ENCODE measurements at places on chromosomes 3 and 15.

- no peak for DNase-seq
These were observed 87.4 kb downstream of the ADAMTS9 start for GRCh38 chr3:64600246-64600950.

DNA sequence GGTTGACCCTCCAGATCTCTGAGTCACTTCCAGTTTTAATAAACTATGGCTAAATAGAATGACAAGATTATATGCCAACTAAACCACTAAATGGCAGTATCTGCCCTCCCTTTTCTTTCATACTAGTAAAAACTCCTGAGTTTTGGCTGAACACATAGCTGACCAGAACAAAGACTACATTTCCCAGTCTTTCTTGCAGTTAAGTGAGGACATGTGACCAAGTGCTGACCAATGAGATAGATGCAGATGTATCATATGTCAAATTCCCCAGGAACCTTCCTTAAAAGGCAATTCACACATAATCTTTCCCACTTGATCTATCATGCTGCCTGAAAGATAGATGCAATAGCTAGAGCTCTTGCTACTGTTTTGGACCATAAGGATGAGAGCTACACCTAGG is 191.3 kb downstream of the SHOX2 start:
- no peak for DNase-seq

DNA sequence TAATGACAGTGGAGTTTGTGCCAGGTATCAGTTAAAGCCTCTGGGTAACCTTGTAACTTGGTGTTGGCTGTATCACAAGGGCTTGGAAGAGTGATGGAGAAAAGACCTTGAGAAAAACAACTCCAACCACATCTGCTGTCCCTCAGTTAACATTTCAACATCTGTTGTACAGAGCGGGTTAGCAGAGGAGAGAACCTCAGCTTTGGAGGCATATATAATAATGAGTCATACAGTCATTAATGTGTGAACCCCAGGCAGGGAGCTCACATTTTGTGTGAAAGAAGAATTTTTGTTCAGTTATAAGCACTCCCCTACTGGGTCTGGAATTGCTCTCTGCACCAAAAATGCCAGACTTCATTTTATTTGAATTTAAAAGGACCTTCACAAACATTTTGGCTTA is 439.5 kb downstream of the PDCD6IP start:
- no peak for DNase-seq

GRCh38 chr3:1532935-1533606 is 440.2 kb downstream of the CNTN6 start:
- DNase-seq, result no peak

DNA sequence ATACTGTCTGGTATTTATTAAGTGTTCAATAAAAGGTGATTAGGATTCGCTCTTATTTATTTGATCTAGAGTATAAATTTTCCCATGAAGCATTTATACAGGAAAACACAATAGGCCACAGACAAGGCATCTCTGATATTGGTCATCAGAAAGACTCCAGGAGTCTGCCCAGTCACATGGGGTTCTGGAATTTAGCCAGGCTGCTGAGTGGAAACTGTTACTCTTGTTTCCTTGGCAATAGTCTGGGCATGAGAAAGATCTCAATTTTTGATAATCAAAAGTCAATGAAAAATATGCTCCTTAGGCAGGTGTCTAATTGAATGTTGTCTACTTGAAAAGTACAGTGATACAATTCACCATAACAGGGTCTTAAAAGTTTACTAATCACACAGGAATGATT is 161.2 kb downstream of the FRMD5 start:
- DNase-seq, result no peak

DNA sequence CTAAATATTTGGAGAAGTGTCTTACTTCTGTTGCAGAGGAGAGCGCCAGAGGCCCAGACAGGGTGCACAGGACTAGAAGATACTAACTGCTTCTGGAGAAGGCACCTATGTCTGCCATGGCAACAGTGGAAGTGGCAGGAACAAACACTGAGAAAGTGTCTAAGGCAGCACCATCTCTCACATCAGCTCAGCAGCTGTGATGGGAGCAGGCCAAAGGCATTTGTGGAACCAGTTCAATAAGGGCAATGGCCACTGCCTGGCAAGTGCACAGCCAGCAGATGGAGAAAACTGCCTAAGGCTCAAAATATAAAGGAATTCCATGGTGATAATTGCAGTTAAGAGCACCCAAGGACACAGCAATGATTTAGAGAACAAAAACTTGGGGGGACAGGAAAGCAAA is 563.0 kb upstream of the CCDC54 start:
- no peak for DNase-seq

DNA sequence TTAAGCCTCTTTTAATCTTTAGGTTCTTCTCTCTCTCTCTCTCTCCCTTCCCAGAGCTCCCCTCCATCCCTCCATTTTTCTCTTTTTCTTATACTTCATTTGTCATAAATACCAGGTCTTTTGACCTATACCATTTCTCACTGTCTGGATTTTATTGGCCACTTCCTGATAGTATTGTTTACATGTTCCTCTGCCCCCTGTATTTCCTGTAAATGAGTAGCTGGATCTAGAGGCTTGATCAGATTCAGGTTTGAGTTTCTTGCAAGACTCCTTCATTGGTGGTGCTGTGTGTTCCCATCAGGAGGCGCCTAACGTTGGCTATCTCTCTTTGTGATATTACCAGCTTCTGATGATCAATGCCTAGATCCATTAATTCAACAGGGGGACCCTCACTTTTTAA is 42.2 kb downstream of the DAPK2 start:
- DNase-seq, result no peak

- no peak for DNase-seq
These were observed 147.5 kb downstream of the LRTM1 start for GRCh38 chr3:54780336-54780735.

DNA sequence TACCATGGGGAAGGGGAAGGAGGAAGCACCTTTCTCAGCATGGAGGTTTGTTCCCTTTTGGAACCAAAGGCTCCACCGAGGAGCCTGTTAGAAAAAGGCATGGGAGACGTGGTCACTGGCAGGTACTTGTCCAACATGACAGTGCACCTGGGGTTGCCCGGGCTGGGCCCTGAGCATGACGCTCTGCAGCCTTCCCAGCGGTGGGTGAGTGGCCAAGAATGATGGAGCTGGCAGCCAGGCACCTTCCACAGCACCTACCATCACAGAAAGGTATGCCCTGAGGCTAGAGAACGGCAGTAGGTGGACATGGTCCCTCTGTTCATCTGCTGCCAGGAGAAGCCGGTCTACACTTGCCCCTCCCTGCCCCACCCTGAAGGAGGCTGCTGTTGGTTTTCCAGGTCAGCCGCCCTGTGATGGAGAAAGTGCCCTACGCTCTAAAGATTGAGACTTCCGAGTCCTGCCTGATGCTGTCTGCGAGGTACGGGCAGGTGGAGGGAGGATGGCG is 29.0 kb upstream of the NR2C2 start:
- DNase-seq, result no peak

- DNase-seq, result no peak
These were observed 357.2 kb downstream of the ROBO1 start for GRCh38 chr3:79410617-79411016.

DNA sequence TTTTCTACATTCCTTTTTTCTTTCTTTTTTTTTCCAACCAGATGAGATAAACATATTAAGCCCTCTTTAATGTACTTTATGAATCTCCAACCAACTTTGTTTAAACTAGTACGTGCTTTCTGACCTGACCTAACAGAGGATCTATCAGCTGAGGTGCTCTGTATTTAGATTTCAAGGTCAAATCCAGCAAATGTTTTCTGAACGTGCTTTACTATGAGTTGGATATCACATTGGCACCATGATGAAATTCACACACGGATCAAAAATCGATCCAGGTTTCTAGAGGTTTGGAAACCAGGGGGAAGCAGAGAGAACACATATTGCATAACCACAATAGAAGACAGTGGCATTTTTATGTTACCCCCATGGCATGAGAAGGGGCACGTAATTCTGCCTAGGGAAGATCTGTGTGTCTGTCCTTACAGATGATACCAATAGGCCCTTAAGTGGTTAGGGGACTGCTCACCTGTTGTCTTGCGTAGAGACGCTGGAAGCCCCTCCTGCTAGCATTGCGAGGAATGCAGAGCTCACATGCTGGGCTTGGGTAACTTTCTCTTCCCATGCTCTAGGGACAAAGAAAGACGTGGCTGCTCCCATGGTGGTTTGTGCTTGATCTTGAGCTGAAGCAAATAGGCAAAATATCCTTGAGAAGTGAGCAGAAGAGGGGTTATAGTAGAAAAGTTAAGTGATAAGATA is 59.3 kb upstream of the ABHD10 start:
- no peak for DNase-seq

- no peak for DNase-seq
These were observed 27.3 kb upstream of the FILIP1L start for GRCh38 chr3:100141586-100141985.

- no peak for DNase-seq
These were observed 192.4 kb upstream of the IGF1R start for GRCh38 chr15:98455904-98456303.

GRCh38 chr15:44670087-44670950 is 6.9 kb upstream of the SPG11 start:
- DNase-seq, result no peak

GRCh38 chr3:27471923-27472550 is 12.1 kb downstream of the SLC4A7 start:
- DNase-seq, result no peak

- no peak for DNase-seq
These were observed 3.6 kb downstream of the STIMATE start for GRCh38 chr3:52893723-52894122.

- no peak for DNase-seq
These were observed 62.2 kb downstream of the PFN2 start for GRCh38 chr3:149908424-149908957.

DNA sequence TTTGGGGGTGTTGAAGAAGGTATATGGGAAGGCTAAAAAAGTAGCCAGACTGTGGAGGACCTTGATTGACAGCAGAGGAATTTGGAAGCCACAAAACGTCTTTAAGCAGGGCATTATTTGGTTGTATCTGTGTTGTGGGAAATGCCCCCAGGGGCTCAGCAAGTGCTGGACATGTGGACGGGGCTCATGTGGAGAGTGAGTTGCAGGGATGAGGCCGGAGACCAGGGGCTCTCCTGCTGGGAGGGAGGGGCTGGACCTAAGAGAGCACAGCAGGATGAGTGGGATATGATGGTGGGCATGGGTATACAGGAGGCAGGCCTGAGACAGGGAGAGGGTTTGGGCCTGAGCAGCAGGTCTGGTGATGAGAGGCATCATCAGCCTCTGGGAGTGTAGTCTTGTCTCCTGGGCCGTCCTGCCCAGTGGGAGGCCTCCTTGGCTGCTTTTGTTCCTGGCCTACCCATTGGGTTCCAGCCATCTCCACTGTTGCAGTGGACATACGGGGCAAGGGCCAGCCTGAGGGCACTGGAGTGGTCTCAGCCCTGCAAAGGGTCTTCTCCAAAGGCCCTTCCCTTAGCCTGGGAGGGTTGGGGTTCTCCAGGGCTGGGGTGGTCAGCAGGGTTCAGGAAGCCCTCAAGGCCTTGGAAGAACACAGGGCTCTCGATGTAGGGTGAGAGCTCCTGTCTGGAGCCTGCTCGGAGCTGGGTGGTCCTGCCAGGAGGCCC is 27.5 kb downstream of the ACAD9 start:
- no peak for DNase-seq

DNA sequence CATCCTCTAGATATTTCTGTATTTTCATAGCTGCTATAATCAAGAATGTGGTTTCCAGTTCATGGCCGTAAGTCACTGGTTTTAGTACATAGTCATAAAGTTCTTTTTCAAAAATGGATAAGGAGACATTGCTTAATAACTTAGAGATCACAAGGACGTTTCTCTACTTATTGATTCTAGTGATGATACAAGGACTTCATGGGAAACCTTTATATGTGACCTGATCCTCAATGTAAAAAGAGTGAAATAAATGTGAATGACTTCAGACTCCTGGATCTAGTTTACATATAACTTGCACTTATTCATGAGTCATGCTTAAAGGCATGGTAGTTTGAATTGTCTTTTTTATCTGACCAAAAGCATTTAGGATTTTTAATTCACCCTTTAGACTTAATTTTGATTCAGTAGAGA is 35.2 kb downstream of the TSC22D2 start:
- no peak for DNase-seq

DNA sequence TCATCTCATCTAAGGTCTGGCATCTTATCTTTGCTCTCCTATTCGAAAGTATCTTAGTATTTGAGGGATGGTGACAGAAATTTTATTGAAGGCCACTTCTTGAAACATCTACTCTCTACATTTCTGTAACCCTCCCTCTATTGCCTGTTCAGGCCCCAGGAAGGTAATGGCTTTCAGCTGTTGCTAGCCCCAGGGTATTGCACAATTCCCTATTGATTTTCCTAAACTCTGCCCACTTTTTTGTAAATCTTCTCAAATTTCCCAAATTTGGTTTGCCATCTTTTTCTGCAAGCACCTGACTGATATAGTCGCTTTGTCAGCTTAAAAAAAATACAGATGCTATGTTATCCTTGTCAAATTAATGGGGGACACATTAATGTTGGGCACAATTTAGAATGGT is 242.1 kb downstream of the RAP2B start:
- no peak for DNase-seq

DNA sequence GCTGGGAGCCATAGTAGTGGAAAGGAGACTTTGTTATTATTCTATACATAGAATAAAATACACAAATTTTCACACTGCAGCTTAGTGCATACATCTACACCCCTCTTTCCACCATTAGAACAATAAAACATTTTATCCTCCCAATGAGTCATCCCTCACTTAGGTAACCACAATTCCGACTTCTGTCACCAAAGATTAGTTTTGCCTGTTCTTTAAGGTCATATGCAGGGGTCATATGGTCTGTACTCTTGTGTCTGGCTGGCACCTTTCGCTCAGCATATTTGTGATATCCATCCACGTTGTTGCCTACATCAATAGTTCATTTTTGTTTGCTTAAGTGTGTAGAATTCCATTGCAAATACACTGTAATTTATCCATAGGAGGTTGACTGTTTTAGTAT is 399.4 kb downstream of the SHQ1 start:
- DNase-seq, result no peak

DNA sequence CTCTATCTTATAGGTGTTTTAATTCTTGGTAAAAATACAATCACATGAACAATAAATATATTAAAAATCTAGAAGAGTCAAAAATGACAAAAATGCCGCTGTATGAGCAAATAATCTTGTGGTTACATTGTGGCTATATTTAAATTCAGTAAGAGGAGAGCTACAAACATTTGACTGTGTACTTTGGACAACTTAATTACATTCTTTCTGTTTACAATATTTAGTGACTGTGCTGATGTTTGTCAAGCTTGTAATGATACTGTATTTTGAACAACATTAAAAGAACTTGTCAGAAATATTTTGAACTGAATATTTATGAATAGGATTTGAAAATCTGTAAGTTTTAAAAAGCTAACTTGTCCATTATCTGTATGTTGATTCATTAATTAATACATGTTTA is 598.3 kb downstream of the SI start:
- no peak for DNase-seq

- DNase-seq, result no peak
These were observed 218.5 kb upstream of the PRICKLE2 start for GRCh38 chr3:64443546-64444381.

- DNase-seq, result no peak
These were observed at the start of gene PXK for GRCh38 chr3:58332575-58333188. Gene PXK, plus strand, starts transcription at chr3:58332892. Its CDS starts 97 bp downstream, at chr3:58332989.

Measured in keratinocyte (primary cell).